ENCODE measurements at places on chromosomes 7 and 10.

DNA sequence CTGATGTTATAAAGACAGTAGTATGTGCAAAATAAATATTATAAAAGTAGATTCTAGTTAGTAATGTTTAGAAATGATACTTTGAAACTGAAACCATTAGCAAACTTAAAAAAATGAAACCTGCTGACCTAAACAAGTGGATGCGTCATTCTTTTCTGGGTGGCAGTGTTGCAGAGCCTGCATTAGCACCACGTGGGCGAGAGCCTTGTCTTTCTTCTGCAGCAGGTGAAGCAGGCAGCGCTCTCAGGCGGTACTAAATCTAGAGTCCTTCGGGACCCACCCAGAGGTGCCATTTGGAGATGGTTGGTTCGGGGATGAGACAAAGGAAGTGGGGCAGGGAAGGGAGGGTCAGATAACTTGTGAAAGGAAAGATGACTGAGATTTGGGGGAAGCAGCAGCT, 759.1 kb upstream of the IGFBP3 start:
- DNase-seq = no peak

DNA sequence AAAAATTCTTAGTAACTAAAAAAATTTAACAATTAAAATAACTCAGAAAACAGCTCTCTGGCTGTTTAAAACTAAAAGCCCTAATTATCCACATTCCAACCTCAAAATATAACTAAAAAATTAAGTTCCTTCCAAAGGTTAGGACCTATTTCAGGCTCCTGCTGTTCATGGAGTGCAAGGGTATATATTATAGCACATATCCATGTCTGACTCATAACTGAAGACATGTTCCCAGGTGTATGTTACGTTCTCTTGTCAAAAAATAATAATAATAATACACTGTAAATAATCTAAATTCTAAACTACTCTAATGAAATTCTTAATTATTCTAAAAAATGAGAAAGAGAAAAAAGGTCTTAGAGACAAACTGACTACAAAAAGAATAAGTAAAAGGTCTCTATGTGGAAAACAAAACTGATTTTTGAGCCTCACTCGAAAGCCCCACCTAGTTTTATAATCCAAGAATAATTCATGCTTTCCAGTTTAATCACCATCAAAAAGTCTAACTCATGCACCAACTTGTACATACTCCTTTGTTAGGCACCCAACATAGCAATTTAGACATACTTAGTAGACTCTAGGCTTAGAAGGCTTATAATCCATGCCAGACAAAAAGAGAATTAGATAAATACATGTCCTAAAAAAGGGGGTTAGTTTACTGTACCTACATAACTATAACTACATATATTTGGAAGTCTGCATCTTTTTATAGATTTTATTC, 171.4 kb downstream of the KMT2E start:
- DNase-seq = no peak

GRCh38 chr7:139457153-139457946, 26.1 kb downstream of the KLRG2 start:
- no peak for DNase-seq

- no peak for DNase-seq
Measured at GRCh38 chr7:133805426-133805825, 321.7 kb upstream of the LRGUK start.

DNA sequence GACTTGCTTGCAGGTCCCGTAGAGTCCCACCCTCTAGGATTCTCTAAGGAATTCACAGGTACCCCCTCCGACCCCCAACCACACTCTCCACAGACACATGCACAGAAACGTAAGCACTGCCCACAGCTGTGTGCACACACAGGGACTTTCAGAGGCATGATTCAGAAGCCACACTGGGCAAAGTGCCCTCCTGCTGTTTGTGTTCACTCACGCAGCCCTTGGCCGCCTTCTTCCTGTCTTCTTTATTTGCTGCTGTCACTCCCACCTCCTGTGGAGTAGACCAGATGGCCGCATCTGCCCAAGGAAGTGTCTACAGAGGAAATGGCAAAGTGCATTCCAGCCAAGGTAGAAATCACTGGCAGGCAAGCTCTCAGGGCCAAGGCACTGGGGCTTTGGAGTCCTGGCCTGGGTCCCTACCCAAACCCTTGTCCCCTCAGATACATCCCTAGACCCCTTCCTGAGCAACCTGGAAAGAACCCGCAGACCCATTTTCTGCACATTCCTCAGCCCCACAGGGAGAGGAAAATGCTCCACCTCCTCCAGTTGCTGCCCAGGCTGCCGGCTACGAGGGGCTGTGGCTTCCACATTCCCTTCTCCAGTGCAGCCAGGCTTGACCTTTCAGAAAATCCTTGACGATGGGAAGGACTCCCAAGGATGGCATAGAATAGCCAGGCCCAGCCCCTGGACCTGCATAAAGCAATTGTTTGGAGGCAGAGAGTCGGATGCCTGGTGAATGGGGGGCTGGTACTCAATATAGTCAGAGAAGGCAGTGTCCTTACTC, 21.6 kb upstream of the GIMAP8 start:
- no peak for DNase-seq

DNA sequence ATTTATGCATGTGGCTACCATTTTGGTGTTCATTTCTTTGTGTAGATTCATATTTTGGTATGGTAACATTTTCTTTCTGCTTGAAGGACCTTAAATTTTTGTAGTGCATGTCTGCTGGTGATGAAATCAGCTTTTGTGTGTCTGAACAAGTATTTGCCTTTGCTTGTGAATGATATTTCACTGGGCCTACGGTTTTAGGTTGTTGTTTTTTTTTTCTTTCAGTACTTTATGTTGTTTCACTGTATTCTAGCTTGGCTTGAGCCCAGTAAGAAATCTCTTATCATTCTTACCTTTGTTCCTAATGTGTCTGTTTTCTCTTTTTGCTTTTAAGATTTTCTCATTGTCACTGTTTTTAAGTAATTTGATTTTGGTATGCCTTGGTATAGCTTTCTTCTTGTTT, 31.9 kb downstream of the SAMD8 start:
- no peak for DNase-seq

DNA sequence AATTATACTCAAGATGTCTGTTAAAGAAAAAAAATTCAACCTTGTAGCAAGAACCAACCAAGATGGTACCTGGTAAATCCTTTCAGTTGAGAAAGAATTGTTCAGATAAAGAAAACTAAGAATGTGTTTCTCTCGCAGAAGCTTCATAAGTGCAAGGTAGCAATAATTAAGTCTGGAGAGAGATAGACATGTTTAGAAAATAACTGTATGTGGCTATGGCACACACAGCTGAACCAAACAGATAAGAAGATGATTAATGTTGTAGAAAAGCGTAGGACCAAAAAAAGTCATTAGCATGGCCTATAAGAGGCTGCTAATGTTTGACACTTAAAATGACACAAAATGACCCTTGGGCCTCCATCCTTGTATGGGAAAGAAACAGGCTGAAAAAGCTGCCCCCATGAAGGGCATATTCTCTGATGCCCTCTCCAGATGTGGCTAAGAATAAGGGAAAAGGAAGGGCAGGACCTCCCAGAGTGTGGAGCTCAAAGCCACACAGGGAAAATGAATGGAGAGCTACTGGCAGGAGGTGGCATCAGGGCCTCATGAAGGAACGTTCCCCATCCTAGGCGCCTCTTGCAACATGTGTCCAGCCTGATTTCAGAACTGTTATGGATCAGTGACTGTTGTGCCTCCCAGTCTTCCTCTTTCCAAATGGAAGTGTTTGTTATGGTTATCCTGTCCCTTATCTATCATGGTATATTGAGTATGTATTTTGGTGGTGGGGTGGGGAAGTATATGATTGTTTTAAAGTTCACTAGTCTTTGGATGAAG, 30.7 kb downstream of the TLL2 start:
- no peak for DNase-seq

DNA sequence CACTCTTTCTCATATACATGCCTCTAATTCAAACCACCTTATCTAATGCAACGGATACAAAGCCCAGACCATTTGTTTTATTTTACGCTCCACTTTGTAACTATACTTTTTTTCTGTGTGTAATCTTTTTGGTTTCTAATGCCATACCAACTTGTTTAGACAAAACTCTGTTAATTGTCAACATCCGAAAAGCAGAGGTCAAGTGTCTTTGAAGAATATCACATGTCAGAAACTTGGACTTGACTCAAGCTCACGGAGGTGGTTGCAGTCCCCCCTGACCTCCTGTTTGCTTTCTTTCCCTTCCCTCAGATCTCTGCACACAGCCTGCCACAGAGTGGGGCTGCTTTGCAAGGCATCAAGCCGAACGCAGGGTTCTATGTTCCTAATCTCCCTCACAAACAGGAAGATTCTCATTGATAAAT, 698.9 kb downstream of the PARD3 start:
- DNase-seq = no peak

DNA sequence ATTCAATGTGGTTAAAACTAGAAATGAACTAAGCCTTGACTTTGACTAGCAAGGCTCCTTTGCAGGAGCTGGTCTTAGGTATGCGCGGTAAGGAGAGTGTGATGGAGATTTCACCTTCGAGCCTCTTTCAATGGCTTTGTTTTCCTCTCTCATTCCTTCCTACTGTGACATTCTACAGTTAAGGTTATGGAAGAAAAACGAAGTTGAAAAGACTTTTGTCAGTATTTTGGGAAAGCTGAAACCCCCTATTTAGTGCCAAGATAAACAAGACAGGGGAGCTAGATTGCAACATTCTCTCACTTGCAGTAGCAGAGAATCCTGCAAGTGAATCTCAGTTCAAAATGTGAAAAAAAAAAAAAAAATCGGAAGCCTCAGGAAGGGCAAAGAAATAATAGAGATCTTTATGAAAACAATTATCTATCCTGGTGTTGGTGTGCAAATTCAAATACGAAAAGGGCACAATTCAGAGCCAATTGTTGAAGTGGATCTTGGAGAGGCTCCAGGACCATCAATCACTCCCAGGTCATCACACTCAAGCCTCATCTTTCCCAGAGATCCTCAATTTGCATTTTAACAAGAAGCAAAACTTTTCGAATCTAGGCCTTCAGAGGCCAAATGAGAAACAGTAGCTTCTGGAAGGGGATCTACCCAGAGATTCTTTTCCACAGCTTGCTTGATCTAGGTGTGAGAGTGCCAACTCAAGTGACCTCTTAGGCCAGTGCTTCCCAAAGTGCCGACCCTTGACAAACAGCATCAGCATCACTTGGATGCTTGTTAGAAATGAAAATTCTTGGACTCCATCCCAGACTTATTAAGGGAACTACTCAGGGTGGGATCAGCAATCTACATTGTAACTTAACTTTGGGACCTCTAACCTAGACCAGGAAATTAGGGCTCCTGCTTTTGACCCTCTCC, 163.8 kb downstream of the INHBA start:
- DNase-seq = no peak

DNA sequence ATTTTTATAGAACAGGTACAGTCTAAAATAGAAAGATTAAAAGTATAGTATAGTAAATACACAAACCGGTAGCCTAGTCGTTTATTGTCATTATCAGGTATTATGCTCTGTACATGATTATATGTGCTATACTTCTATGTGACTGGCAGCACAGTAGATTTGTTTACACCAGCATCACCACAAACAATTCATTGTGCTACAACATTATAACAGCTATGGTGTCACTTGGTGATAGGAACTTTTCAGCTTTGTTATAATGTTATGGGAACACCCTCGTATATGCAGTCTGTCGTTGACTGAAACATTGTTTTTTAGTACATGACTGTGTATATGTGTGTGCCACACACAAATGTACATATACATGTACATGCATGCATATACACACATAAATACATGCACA, 19.1 kb downstream of the ZNF365 start:
- no peak for DNase-seq

DNA sequence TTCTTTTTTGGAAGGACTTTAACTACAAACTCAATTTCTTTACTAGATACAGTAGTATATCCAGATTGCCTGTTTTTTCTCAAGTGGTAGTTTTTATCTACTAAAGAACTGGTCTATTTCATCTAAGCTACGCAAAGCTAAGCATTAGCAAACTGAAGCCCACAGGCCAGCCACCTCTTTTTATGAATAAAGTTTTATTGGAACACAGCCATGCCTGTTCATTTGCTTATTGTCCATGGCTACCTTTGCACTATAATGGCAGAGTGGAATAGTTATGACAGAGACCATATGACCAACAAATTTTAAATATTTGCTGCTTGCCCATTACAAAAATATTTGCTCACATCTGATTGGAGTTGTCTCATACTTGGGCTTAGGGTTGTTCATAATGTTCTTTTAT, 168.7 kb downstream of the CAMK1D start:
- DNase-seq = no peak

- DNase-seq = no peak
Measured at GRCh38 chr10:80411267-80411668, 2.9 kb downstream of the PRXL2A start.

DNA sequence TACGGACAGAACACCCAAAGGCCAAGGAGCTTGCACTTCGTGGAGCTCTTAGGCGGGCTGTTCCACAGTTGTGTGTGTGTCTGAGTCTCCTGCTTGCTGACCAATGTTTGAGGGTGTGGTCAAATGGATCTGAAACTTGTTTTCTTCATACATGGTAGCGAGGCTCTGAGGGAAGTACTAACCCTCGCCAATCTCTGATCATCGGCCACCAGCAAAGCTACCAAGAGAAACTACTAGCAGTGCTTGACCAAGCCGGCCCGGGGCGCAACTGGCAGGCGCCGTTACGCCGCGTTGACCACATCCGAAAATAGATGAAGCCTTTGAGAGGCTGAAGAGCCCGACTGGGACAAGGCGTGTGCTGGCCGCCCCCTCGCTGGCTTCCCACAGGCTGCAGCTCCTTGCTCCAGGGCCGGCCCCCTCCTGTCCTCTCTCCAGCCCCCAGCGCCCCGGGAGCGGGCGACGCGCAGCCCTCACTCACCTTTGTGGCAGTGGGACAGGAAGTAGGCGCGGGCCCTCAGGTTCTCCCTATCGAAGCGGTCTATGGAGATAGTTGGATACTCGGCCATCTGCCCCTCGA, 384 bp downstream of the DCLRE1C start:
- no peak for DNase-seq

DNA sequence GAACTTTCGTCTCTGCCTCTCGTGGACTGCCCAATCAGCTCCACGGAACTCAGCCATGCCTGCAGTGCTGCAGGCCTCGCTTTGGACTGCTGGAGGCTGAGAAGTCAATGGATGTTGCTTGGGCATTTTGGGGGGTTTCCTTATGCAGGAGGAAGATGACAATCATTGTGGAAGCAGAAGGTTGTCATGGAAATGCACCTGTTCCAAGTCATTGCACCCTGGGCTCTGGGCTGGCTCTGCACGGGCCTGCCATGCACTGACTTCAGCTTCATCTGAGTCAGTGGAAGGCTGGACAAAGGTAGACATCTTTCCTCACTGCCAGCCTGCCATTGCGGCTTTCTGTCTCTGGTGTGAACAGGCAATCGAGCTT, 217.3 kb downstream of the RPS24 start:
- no peak for DNase-seq

GRCh38 chr7:22356701-22357310, at the start of gene RAPGEF5:
Gene RAPGEF5 (minus strand): TSS chr7:22357154. CDS start chr7:22357060, 94 bp downstream.
- no peak for DNase-seq

DNA sequence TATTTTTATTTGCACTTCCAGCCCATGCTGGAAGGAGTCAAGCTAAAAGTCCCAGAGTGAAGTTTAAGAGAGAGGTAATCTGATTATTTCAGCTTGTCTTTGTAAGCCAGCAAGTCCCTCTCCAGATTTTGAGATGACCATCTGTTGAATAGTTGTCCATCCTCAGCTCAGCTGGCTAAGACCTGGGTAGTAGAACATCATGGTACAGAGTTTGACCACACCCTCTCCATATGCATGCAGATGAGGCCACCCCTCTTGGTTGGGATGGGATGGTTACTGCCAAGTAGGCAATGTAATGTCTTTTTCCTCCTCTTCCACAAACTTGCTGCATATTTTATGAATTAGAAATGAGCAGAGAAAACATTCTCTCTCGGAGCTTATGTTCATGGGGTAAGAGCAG, 639.8 kb downstream of the SORCS3 start:
- no peak for DNase-seq

Data from NCI-H1048 (cell line).